Stimulated activated CD4-positive, alpha-beta T cell treated with anti-CD3 and anti-CD28 coated beads, Interleukin-4, amount 100 ng/mL, for 4 hours (primary cell): ENCODE measurements at places on chromosomes 1 and 21.

DNA sequence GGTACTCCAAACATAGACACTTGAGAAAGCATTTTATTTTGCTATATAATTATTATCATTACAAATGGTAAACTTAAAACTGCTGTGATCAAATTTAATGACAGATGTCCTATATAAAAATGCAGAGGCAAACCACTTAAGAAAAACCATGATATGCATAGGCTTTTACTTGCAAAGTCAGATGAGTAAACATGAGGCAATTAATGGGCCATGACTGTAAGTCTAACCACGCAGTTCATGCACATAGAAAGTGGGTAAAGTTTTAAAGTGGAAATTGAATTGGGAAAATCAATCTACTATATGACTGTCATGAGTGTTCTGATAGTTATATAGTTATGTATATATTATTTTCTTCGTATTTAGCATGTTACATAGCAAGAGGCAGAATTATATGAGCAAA lies 219.2 kb downstream of the PTPRC start:
- DNase-seq, result no peak

GRCh38 chr1:221718381-221719277 lies 23.3 kb downstream of the DUSP10 start:
- no peak for DNase-seq

- no peak for DNase-seq
Measured at GRCh38 chr1:20073256-20073655, 3.3 kb downstream of the PLA2G5 start.

DNA sequence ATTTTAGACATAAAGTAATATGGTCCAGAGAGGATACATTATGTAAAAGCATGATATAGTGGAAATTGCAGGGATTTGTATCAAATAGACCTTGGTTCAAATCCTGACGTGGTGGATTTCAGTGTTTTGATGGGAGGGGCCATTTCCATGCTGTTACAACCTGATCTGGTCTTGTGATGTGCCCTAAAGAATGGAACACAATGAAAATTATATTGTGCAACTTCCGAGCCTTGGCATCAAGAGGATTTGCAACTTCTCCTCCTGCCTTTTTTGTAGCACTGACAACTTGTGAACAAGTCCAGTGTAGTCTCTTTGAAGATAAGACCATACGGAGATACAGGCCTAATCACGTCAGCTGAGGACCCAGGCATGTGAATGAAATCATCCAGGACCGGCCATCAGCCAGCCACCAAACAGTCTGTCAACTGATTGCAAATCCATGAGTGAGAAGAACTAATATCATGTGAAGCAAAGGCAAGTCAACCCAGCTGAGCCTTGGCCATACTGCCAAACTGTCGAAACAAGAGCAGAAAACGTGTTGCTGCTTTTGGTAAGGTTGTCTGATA lies 412.1 kb downstream of the DPYD start:
- DNase-seq, result no peak

DNA sequence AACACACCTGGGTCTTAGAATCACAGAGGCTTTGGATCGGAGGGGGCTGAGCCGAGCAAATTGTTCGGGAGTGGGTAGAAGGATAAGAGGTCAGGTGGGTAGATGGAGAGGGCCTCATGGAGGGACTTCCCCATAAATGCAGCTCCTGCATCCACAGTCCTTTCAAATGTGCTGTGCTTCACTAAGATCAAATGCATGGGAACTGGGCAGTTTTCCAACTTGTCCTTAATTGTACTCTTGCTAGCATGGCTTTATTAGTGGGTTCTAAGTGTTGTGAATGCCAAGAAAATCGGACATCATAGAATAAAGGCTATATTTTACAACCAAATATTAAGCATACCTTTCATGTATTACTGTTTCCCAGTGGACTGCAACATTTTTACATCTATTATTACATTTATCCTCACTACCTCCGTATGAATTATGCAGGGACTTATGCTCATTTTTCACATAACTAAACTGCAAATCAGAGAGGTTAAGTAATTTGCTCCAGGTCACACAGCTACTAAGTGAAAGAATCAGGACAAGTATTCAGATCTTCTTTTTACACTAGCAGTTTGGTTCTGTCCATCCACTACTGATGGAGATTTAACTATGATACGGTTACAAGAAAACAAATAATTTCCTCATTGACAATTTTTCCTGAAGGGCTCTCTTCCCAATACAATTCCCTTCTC lies 174.5 kb upstream of the RUNX1 start:
- DNase-seq, result no peak

DNA sequence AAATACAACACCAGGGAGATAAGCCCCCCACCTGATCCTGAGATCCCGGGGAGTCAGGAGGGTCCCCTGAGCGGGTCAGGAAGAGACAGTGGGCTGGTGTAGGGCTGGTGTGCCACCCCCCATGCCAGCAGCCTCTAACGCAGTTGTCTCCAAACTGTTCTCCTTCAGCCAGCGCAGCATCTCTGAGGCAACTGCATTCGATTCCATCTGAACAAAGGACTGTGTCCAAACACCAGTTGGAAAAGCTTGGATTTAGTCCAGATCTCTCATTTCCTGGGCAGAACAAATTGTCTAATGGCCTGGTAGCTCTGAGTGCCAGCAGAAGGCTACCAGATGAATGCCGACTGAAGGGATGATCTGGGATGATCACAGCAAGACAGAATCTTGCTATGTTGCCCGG lies 44.1 kb upstream of the EIF4G3 start:
- no peak for DNase-seq

GRCh38 chr1:116971258-116971860 lies 30.2 kb upstream of the CD101 start:
- no peak for DNase-seq
